ENCODE measurements at places on chromosomes 2 and 18.

DNA sequence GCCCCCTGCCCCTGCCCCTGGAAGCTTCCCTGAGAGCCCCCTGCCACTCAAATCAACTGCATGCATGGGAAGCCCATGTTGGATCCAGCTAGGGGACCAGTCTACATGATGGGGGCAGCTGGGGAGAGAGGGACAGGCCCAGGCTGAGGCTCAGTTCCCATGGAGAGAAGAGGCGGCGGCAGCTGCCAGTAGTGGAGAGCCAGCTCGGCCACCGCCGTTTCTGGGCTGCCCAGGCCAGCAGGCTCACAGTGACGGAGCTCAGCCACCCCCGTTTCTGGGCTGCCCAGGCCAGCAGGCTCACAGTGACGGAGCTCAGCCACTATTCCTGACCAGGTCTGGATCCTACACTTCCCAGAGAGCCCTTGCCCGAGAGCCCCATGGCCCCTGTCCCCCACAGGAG, 3.6 kb downstream of the MAB21L4 start:
- H3K27me3 ChIP-seq: no peaks in the 10 kb centered on the region
- DNase-seq: no peak
- H3K27ac ChIP-seq: no peak overlapping the region
- H3K4me1 ChIP-seq: no peaks in the 10 kb centered on the region

GRCh38 chr2:32227492-32227891, 37.2 kb downstream of the NLRC4 start:
- H3K27ac ChIP-seq: no peak overlapping the region
- H3K4me1 ChIP-seq: no peaks in the 10 kb centered on the region
- DNase-seq: no peak
- no peaks in the 10 kb centered on the region for H3K27me3 ChIP-seq

DNA sequence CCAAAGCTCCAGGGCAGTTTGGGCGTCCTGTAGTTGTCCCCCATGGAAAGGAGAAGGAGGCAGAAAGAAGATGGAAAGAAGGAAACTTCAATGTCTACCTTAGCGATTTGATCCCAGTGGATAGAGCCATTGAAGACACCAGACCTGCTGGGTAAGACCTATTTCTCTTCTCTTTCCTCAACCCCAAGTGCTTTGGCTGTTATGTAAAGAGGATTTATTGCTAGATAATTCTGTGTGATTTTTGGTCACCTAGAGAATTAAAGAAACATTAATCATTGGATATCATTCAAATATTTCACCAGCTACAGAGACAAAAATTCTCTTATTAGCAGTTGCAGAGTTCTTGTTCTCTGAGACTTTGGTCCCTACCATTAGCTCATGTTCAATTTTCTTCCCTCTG, 1.9 kb downstream of the GALNT5 start:
- no peak for DNase-seq
- no peaks in the 10 kb centered on the region for H3K27me3 ChIP-seq
- H3K36me3 ChIP-seq: no peaks in the 10 kb centered on the region

DNA sequence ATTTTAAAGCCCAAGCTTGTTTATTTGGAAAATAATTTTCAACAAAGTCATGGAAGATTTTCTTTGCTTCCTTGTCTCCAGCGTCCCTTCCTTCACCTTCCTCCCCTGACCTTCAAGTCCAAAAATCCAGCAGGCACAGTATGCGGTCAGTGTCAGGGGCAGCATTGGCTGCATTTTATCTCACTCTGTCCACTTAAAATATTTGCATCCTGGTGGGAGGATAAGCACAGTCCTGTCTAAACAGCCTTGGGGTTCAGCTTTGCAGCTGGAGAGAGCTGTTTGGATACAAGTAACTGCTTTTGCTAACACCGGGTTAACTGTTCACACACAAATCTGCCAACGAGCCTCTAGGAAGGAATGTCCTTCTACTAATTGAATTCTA, 318.1 kb downstream of the PDE11A start:
- no peak overlapping the region for H3K27ac ChIP-seq
- 0 out of 2 replicates have a peak, but pooled peaks cover 4% of the 10 kb centered on the region for H3K4me1 ChIP-seq
- no peaks in the 10 kb centered on the region for H3K27me3 ChIP-seq
- no peak for DNase-seq
- no peaks in the 10 kb centered on the region for H3K36me3 ChIP-seq

- no peak for DNase-seq
- no peak overlapping the region for H3K27ac ChIP-seq
- H3K27me3 ChIP-seq: peaks cover 9% of the 10 kb centered on the region
- no peak overlapping the region for H3K4me3 ChIP-seq
- H3K36me3 ChIP-seq: no peaks in the 10 kb centered on the region
Measured at GRCh38 chr2:10863837-10864236, 47.9 kb upstream of the KCNF1 start.

DNA sequence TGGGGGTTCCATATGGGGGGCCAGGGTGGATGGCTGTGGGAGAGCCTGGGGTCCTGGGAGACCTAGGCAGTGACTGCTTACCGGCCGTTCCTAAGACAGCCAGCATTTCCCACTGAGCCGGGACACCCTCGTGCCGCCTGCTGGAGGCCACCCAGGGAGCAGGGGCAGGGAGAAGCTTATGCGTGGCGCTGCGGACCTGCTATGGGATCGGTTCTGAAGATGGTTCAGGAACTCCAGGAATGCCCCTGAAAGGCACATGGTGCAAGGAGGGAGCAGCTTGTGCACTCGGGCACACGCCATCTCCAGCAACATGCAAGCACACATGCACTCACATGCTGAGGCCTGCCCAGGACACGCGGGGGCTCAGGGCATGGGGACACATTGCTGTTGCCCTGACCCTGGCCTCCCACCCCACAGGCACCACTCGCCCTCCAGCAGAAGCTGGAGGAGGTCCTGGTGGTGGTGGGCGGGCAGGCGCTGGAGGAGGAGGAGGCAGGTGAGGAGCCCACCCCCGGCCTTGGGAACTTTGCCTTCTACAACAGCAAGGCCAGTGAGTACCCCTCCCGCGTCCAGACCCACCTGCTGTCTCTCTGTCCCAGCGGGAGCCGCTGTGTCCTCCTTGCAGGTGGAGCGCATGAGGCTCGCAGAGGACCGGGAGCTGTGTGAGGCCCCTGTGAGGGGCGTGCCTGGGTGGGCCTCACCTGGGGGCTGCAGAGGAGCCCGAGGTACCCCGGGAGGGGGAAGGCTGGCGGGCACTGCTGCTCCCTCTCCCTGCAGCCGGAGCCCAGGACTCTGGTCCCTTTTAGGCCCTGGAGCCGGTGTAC, 4.1 kb downstream of the KLHL30 start:
- no peak overlapping the region for H3K27ac ChIP-seq
- peaks cover 15% of the 10 kb centered on the region for H3K4me1 ChIP-seq
- no peaks in the 10 kb centered on the region for H3K27me3 ChIP-seq
- no peaks in the 10 kb centered on the region for H3K36me3 ChIP-seq
